ENCODE measurements at places on chromosomes 3 and 15.

DNA sequence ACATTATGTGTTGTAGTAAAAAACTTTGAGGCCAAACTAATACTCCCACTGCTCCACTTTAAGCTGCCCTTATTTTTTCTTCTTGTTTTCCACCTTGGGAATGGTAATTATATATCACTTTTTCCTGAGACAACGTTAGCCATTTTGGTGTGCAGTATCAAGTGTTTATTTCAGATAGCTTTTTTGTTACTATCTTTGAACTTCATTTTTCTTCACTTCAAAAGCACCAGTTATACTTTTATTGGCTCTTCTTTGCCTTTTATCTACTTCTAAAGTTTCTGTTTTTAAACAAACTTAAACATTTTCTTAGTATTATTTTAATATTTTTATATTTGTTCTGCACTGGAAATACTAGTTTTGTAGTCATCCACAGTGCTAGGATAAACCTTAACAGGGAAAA lies 6.5 kb downstream of the TOPAZ1 start:
- no peak for DNase-seq

GRCh38 chr3:130831719-130832400 lies 62.0 kb upstream of the ATP2C1 start:
- DNase-seq, result no peak

DNA sequence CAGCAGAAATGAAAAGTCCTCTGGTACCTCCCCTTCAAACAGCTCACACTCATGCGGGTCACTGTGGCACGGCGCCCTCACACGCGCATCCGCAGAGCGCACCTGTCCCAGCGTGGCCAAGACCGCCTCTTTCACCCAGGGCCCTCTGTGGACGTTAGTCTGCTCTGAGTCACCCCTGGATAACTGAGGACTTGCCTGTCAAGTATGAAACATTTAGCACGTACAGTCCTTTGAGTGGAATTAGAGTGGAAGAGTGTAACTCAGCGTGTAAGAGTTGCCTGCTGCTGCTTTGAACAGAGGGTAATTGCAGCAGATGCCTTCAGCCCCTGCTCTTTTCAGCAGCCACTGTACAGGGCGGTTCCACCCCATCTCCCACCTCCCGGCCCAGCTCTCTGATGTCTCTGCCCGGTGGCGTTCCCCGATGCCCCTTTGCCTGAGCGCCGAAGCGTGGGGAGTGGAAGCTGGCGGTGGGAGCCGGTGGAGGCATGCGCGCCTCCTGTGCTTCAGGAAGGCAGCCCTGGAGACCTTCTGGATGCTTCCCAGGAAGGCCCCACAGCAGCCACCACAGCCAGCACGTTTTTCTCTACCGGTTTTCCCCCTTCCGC lies 23.0 kb downstream of the CPN2 start:
- DNase-seq, result no peak

GRCh38 chr3:173938616-173939015 lies 541.1 kb downstream of the NLGN1 start:
- no peak for DNase-seq

- no peak for DNase-seq
These were observed 161.1 kb upstream of the ANKRD28 start for GRCh38 chr3:15958692-15959433.

DNA sequence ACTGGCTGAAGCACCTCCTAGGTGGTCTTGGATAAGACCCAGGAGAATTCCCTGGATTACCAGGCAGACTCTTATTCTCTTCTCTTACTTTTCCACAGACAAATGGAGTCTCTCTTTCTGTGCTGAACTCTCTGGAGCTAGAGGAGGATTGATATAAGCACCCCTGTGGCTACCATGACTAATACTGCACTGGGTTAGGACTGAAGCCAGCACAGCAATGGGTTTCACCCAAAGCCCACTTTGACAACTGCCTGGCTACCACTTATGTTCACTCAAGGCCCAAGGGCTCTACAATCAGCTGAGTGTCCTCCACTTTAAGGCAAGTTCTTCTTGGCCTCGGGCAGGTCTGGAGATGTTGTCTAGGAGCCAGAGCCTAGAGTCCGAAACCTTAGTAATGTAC lies 225.5 kb downstream of the DIPK2A start:
- no peak for DNase-seq

GRCh38 chr3:84100861-84101260 lies 857.9 kb upstream of the CADM2 start:
- DNase-seq, result no peak

GRCh38 chr3:35651851-35652250 lies 12.5 kb downstream of the ARPP21 start:
- DNase-seq, result no peak

DNA sequence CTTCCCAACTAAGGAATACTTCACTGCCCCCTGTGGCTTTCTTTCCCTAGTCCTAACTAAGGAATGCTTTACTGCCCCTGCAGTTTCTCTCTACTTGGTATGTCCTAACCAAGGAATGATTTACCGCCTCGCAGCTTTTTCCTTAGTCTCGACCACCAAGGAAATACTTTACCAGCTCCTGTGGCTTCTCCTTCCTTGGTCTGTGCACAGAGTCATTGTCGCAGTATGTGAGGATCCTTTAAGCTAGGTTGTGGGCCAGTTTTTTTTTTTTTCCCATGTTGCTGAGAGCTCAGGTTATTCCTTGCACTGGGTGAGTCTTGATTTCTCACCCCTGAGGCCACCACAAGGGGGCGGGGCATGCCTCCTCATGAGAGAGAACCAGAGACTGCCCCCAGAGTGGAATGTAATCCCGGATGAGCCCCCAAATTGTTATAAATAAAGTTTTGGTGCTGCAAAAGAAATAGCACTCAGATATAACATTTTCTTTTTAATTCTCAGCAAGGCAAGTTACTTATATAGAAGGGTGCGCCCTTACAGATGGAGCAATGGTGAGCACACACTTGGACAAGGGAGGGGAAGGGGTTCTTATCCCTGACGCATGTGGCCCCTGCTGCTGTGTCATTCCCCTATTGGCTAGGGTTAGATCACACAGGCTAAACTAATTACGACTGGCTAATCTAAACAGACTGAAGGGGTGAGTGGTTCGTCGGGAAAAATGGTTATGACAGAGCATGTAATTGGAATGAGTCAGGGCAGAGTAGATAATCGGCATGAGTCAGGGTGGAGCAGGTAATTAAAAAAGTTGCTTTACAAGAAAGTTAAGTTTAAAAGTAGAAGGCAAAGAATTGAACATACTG lies 27.0 kb downstream of the NDUFB4 start:
- DNase-seq, result no peak

All from DMS79 (cell line).